ENCODE measurements at places on chromosomes 11 and 22.

GRCh38 chr22:17350292-17350691, 19.0 kb upstream of the CECR2 start:
- no peak for DNase-seq

- no peak for DNase-seq
Measured at GRCh38 chr11:86117712-86118063, 48.8 kb upstream of the PICALM start.

- no peak for DNase-seq
Measured at GRCh38 chr11:46075168-46075567, 46.1 kb downstream of the PHF21A start.

GRCh38 chr11:19813158-19813879, 100.7 kb downstream of the NAV2 start:
- DNase-seq = no peak

GRCh38 chr11:118175031-118175992, 1.1 kb downstream of the SCN2B start:
- no peak for DNase-seq

DNA sequence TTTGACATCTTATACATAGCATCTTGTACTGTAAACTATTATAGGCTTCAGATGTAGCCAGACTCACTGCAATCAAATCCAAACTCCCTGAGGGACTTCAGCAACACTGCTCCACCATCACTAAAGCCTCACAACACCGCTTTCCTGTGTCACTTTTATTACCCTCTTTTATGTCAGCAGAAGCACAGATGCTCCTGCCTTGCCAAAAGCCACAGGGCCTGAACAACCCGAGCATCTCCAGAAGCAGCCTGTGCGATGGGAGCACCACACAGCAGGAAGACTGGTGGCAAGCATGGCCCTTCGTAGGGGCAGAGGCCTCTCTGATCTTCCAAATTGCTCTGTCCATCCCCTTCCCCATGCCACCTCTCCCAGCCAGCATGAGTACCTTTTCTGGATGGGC, 22.9 kb downstream of the TMEM123 start:
- DNase-seq = no peak

- DNase-seq = no peak
Measured at GRCh38 chr11:47179655-47179991, 2.9 kb upstream of the ARFGAP2 start.

- peak; percentile 70 for DNase-seq
Measured at GRCh38 chr11:87290304-87290922, 252.7 kb downstream of the TMEM135 start.

DNA sequence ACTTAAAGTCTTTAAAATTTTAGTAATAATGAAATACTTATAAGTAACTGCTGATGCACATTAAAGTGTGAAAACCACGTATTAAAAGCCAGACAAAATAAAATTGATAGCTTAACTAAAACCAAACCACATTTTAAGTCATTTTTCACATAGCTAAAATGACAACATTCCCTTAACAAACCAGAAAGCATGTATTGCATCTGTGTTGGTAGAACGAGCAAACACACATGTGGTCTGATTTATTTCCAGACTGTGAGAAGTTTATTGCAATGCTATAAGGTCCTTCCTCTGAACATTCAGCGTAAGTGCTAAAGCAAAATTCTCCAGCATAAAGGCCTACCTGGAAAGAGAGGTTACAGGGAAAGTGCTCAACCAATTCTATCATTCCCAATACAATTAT, 57.8 kb downstream of the ARHGAP20 start:
- no peak for DNase-seq

DNA sequence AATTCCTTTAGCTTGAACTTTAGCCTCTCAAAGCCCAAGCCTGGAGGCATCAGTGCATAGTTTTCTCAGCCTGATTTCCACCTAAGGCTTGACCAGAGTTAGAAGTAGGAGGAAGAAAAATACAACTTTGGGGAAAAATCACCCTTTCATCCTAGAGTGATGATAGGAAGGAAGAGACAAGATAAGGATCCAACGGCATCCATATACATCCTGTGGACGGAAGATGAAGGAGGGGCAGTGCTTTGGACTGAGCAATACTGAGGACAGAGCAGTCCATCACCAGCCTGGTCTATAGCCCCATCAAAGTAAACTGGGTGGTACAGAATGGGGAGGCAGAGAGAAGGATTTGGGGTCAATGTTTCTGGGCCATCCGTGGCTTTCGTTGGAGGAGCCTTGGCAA, 247.9 kb downstream of the FAM76B start:
- DNase-seq = no peak

DNA sequence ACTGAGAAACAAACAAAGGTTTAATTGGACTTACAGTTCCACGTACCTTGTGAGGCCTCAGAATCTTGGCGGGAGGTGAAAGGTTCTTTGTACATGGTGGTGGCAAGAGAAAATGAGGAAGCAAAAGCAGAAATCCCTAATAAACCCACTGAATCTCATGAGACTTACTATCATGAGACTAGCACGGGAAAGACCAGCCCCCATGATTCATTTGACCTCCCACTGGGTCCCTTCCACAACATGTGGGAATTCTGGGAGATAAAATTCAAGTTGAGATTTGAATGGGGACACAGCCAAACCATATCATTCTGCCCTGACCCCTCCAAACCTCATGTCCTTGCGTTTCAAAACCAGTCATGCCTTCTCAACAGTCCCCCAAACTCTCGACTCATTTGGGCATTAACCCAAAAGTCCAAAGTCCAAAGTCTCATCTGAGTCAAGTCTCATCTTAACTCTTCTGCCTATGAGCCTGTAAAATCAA, 617.4 kb downstream of the CNTN5 start:
- DNase-seq = no peak

GRCh38 chr11:70488171-70488703, 89.9 kb downstream of the CTTN start:
- DNase-seq = no peak

GRCh38 chr22:46219636-46220035, 30.5 kb downstream of the CDPF1 start:
- DNase-seq = peak; percentile 12

- no peak for DNase-seq
Measured at GRCh38 chr11:70549796-70550195, 151.5 kb downstream of the CTTN start.

- no peak for DNase-seq
Measured at GRCh38 chr11:62400760-62401159, 18.1 kb upstream of the SCGB1A1 start.

DNA sequence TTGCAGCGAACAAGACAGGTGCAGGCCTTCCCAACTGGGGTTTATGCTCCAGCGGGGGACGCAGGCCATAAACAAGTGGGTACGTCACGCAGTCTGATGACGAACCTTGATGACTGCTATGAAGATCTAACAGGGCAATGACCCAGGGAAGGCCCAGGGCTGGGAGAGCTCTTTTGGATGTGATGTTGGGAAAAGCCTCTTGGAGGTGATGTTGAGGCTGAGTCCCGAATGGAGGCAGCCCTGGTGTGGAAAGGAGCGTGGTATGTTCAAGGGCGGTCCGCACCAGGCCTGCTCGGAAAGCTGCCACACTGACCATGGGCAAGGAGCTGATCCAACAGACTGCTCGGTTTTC, 5.8 kb downstream of the FADS2 start:
- DNase-seq = no peak

DNA sequence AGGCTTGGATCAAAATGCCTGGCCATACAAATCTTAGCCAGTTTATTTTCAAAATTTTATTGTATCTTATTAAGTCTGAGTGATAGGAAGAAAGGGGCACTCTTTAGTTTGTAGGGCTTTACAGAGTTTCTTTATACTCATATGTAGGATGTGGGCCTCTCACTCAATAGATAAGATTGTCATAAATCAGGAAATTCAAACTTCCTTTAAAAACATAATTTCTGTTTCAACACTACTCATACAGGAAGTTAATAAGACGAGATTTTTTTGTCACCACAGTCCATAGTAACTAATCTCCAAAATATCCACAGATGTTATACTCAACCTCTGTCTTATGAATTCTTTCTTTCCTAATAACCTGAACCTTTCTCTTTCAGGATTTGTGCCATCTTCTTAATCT, 13.3 kb upstream of the OR56B4 start:
- DNase-seq = no peak

DNA sequence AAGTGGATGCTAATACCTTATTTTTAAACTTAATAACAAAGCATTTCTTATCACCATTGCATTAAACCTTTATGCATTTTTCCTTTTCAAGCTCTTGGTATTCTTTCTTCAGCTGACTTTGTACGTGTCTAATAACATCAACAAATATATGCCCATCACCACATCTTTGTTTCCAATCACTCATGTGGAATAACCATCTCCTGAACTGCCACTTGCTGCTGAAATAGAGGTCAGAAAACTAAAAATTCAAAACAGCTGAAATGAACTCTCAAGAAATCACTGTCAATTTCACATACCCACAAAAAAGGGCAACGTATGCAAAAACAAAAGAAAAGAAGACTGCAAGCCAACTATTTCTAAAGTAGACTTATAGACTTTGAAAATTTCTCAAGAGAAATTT, 7.4 kb downstream of the MSANTD4 start:
- no peak for DNase-seq

DNA sequence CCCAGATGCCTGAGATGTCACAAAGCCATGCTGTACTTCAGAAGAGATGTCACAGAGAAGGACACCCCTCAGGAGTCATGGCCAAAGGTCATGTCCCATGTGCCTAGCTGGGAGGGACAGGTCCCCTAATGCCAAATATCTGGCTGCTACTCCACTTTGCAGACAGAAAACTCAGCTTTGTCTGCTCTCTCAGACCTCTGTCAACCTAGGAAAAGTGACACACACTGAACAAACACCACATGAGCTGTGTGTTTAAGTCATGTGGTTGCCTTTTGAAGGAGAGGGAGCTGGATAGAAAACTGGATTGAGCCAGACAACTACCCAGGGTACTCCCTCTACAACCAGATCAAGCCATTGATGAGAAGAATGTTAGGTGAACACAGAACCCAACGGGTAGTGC, 3.5 kb downstream of the TRIM66 start:
- DNase-seq = no peak

DNA sequence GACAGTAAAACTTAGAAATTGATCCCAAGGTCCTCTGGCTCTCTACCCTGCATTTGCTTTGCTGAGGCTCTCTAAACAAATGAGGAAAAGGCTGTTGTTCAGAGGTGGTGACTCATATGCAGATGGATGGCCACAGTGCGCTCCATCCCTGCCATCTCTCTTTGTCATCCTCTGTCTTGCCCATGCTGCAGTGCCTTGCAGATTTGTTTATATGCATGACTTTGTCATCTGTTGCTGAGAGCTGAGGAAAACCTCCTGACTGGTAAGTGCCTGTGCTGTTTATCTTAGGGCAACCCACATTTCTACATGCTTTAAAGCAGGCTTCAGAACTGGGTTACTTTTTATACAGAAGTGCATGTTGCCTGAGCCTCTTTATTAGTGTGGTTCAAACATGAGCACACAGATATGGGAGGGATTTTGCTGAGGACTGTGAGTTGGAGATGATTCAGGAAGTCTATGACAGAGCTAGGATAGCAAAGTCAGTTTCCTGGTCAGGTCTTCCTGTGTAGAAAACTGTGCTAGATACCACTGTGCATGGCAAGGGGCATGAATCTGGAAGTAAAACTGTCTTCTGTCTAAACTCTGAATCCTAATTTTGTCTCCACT, 57.4 kb downstream of the JAM3 start:
- no peak for DNase-seq

- no peak for DNase-seq
Measured at GRCh38 chr11:126355926-126356897, 726 bp downstream of the ST3GAL4 start.

DNA sequence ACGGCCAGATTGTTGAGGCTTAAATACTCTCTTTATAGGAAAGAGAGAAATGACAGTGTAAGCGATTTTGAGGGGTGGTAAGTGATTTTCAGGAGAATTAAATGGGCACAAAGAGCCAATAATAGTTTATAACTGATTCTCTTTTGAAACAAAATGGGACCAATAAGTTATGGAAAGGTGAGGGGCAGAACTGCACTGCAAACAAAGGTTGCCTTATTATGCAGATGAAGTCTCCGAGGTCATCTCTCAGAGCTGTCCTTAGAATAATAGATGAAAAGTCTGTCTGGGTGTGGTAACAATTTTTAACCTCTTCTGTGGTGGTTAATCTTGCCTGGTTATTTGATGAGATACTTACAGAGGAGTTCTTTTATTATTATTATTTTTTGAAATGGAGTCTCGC, 14.7 kb upstream of the CRTAM start:
- no peak for DNase-seq

- DNase-seq = no peak
Measured at GRCh38 chr11:117603932-117604331, 193.1 kb downstream of the DSCAML1 start.

DNA sequence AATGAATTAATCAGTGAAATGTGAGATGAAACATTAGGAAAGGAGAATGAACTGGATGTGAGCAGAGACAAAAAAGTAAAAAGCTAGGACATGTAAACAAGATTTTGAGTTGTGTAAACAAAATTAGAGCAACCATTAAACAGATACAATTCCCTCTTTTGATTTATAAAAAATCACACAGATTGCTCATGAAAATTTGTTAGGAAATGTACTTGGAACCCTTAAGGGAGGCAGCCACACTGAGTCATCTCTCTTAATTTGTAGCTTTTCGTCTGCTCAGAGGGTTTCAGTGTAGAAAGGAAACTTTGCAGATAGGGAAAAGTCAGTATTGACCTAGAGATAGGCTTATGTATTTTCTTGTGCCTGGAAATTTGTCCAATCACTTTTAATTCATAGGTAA, 49.6 kb upstream of the ME3 start:
- no peak for DNase-seq

DNA sequence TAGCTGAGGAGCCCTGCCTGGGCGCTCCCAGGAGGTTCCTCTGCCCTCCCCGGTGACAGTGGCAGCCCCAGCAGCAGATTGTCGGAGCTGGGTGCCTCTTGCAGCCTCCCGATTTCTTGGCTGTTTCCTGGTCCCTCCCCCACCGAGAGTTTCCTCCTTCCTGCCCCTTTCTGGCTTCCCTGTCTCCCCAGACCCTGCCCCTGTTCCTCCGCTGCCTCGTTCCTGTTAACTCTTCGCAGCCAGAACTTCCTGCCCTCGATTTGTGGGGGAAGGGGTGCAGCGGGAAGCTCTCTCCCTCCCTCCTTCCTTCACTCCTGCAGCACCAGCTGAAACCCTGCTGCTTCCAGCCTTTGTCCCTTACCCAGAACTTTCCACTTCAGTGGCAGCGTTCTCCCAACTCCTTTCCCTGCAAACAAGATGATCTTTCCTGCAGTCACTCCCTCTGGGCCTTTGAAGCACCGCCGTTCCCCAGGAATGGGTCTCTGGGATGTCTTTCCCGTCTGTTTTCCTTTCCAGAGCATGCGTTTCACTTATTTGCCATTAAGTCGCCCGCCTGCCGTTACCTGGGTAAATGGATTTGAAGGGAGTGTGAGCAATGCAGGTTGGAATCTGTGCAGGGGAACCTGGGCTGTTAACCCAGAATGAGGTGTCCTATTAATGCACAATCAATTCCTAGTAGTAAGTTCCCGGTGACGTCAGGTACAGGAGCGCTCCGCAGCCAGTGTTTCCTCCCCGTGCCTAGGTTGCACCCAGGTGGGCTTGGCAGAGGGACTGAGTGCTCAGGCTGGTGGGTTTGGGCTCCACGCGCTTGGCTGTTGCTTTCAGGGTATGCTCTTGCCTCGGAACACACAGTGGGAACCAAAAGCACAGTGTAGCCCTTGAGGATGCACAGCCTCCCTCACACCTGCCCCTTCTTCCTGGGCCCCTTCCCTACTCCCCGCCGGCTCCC, 4.3 kb downstream of the GRK2 start:
- no peak for DNase-seq

All from NCI-H774 (cell line).